Right renal pelvis (tissue), 4 donors: ENCODE measurements at places on chromosomes 3 and 15. TPM values are rescaled to one million over a fixed set of nuclear protein-coding genes. Genes with fewer than 3 reads are reported as not detected.

RLBP1 gene
- not detected for polyA plus RNA-seq

FETUB gene
- 0.21 TPM for polyA plus RNA-seq

DNA sequence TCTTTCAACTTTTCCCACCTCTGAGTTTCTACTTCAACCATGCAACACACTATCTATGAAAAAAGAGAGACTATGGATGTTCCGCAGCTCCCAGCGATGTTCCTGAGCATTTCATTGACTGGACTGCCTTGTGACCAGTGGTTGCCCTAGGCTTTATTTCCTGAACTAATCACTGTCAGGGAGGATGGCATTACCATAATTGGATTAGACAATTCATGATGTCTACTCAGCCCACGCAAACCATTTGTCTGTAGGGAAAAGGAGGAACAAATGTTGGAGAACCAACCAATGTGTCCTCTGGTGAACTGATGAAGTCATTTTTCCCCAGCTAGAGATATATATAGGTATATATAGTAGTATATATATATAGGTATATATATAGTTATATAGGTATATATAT is 229.3 kb upstream of the MCTP2 start:
- DNase-seq: no peak

PLSCR5 gene
- not detected for polyA plus RNA-seq

HPS3 gene
- polyA plus RNA-seq: 31.8 TPM

- no peak for DNase-seq
Measured at GRCh38 chr15:54017959-54018358, 39.7 kb downstream of the UNC13C start.

ADIPOQ gene
- not detected for polyA plus RNA-seq

GRCh38 chr3:195540511-195540910 is 2.6 kb downstream of the PPP1R2 start:
- DNase-seq: no peak

GRCh38 chr15:42157981-42158765 is 1.7 kb upstream of the PLA2G4F start:
- no peak for DNase-seq

TMCO5A gene
- polyA plus RNA-seq: not detected

- DNase-seq: no peak
Measured at GRCh38 chr3:171251835-171252234, 208.4 kb downstream of the TNIK start.

- DNase-seq: no peak
Measured at GRCh38 chr3:188449421-188449820, 295.5 kb downstream of the LPP start.

DNA sequence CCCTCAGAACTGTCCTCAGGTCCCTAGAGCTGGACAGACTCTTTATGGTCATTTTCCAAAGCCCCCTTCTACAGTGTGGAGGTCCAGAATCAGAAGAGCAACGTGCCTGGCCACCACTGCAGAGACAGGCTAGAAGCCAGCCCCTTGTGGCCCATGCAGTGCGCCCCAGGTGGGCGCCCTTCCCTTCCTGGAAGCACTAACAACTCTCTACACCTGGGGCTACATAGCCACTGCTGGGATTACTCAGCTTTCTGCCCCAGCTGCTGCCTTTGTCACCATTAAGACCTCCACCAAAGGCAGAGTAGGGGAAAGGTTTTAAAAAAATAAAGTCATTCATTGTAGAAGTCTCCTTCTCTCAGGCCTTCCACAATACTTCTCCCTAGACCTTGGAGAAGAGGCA is 2.3 kb downstream of the RASGRP1 start:
- no peak for DNase-seq

CDC25A gene
- 11.7 TPM for polyA plus RNA-seq

CDHR4 gene
- 0.05 TPM for polyA plus RNA-seq

DNA sequence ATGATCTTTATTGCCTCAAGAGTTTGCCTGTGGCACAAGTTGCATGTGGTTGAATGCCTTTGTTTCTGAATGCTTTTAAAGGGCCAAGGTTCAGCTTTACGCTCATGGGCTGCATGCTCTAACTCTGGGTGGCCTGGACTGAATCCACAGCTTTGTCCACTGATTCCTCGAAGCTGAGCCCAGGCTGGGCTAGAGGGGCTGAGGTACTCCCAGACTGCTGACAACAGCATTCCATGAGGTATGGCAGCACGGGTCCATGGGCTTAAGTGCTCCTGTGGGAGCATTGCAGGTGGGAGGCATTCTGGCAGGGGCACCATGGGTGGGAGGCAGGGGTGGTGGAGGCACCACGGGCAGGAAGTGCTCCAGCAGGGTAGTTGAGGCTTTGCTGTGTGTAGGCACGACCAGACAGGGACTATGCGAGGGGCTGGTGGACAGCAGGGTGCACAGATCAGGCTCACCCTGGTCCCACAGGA is 61.6 kb downstream of the GLCE start:
- no peak for DNase-seq

KY gene
- 1.5 TPM for polyA plus RNA-seq
